ENCODE measurements at places on chromosomes 11 and 22.

DNA sequence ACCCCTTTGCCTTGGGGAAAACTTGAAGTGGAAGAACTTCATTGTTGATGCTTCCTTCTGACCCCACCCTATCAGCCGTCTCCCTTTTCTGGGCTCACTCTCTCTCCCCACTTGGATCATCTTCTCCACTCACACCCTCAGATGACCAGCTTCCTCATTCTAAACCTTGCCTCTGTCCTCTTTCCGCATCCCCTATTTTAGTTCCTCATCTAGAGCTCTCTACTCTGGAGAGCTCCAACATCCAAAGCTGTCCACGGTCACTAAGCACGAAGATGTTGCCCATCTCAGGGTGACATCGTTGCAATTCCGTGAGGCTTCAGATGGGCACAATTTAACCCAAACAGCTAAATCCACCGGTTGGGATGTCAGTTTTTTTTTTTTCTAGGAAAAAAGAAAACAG lies 31.6 kb upstream of the ME3 start:
- no peak for DNase-seq

- DNase-seq: no peak
Observed at GRCh38 chr11:134069426-134070341, 812 bp downstream of the JAM3 start.

GRCh38 chr11:96293598-96294021 lies 49.4 kb downstream of the MAML2 start:
- no peak for DNase-seq

DNA sequence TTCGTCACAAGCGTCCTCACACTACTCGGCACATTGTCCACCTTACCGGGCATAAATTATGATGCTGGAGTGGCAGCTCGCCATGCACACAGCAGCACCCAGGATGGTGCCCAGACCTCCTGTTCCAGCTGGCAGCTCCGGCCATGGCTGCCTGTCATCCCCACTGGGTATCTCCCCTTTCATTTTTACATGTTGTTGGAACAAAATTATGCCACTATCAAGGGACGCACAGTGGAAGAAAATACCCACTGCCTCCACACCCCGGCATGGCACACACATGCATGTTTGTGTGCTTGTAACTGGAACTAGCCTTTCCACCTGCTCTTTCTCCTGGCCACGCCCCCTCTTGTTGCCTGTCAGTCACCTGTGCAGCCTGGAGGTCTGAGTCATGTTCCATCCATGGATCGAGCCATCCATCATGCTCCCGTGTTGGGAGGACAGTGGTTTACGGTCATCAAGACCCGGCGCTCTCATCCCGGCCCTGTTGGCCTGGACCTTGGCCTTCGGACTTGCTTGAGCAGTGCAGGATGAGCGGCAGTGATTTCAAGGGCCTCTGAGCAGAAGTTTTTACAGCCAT lies 1069.6 kb downstream of the BRD1 start:
- DNase-seq: no peak

GRCh38 chr11:40387240-40387980 lies 1072.0 kb downstream of the LRRC4C start:
- DNase-seq: no peak

DNA sequence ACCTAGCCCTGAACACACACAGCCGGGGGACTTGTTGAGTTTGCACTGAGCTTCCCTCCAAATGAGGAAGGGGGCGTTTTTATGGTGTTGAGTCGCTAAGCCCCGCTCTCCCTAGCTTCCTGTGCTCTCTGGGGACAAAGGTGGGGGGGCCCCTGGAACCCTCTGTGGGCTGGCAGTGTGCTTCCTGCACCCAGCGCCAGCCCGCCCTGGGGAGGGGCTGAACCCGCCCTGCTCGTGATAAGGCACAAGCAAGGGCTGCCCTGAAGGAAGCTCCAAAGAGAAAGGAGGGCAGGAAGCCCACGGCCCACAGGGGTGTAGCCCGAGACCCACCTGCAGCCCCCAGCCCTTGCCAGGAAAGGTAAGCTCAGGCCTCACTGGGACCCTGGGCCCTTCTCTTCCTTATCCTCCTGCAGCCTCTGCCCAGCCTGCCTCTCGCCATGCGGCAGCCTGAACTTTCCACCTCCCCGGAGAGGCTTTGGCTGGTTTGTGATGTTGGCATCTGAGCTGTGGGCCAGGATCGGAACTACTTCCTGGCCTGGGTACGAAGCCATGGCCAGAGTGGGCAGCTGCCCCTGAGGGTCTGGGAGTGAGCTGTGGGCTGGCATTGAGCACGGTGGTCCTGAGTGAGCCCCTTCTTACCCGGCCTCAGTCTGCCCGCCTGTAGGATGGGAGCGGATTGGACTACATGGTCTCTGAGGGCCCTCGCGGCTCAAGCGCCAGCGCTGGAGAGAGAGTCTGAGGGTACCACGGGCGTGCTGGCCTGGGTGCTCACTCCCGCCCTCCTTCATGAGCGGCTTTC lies at the start of gene FERMT3:
FERMT3 (plus strand) TSS at position 265 of the 799 bp plus-strand sequence. CDS start 644 bp downstream, outside the sequence.
- DNase-seq: no peak

All from stimulated activated CD8-positive, alpha-beta memory T cell treated with anti-CD3 and anti-CD28 coated beads, Interleukin-7, amount 100 ng/mL, for 1 hour (primary cell).